Endodermal cell (in vitro differentiated cells): ENCODE measurements at places on chromosomes 13 and 19. TPM values are rescaled to one million over a fixed set of nuclear protein-coding genes. Genes with fewer than 3 reads are reported as not detected.

Gene CYP4F8
- not detected in 2 replicates for total RNA-seq

Gene ADM5
- 7.6 and 7.7 TPM in 2 replicates for total RNA-seq

Gene SYT3
- 1.2 to 2.8 TPM (median 1.7 TPM) in 3 replicates for total RNA-seq

Gene NFIC
- 3.9 to 5.5 TPM (median 5.2 TPM) in 3 replicates for total RNA-seq

Gene NXNL1
- total RNA-seq = not detected in 2 replicates

Gene TUBB4A
- total RNA-seq = 7.1 and 7.5 TPM in 2 replicates

Gene SMG9
- 39.4 and 44.6 TPM in 2 replicates for total RNA-seq

DNA sequence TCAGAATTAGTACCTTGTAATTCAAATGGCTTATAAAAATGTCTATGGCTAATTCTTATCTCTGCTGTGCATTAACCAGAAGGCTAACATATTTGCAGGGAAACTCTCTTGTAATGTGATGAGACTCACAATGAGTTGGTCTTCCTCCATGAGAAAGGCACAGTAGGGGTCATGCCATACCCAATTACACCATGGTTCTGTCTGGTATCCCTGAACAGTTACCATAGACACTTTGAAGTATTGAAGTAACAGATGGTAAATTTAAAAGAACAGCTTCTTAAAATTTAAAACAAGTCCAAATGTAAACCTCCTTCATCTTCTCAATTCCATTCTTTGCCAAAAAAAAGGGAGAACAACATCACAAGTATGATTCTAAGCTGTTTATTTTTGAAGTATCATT is 22.6 kb upstream of the SLAIN1 start:
- DNase-seq = no peak
- H3K27me3 ChIP-seq = no peaks in the 10 kb centered on the region
- no peak overlapping the region for H3K4me3 ChIP-seq
- no peaks in the 10 kb centered on the region for H3K4me1 ChIP-seq

- no peaks in the 10 kb centered on the region for H3K4me1 ChIP-seq
- H3K36me3 ChIP-seq = no peaks in the 10 kb centered on the region
- no peak overlapping the region for H3K27ac ChIP-seq
- DNase-seq = no peak
These were observed 455.7 kb downstream of the FGF9 start for GRCh38 chr13:22126433-22127021.

DNA sequence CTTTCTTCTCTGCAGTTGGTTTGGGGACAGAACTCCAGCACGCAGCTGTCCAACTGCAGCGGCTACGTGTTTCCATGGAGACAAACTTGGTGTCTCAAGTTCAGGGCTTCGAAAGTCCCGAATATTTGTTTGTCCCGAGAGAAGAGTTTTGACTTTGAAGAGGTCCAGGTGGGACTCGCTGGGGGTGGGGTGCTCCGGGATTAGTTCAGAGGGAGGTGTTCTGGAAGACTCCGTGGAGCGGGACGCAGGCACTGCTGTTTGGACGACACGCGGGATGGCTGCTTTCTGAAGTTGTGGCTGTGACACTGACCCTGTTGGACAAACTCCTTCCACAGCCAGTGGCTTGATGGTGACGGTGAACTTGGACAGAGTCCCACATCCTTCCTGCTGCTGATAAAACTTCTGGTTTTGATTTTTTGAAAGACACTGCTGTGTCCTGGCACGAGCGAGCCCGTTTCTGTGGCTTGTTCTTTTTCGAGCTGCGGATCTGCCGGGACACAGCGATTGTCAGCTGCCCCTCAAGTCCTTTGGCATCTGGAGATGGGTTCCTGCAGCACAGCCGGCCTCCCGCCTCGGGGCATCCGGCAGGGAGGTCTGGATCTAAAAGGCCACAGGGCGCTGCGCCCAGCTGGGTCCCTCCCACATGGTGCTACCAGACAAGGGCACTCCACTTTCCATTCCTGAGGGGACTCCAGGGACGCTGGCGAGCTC is 15.9 kb upstream of the RANBP3 start:
- no peak for DNase-seq
- H3K4me1 ChIP-seq = no peaks in the 10 kb centered on the region
- no peaks in the 10 kb centered on the region for H3K36me3 ChIP-seq
- no peak overlapping the region for H3K4me3 ChIP-seq
- no peak overlapping the region for H3K27ac ChIP-seq

DNA sequence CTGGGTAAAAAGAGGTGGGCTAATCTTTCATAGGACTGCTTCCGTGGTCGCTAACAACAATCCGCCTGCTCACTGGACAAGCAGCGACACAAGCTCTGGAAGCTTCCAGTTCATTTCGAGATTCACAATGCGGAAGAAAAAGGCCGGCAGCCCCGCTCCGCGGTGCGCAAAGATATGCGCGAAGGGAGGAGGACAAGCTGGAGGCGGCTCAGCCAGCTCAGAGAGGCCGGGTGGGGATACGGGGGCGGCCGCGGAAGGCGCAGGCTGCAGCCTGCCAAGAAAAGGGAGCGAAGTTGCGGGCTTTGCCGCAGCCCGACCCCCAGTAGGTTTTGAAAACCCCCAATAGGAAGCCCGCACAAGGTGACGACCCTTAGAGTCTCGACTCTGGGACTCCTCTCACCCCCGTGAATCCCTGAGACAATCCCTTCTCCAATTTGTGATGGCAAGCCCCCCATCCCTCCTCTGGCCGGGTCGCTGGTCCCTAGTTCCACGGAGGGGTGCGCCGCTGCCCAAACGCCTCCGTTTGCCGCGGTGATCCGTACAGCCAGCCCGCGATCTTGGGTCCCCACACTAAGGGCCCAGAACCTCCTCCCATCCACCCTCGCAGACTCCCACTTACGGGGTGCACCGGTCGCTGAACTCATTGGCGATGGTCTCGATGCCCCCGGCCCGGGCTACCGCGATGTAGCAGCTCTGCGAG is 697 bp downstream of the HSPH1 start:
- H3K4me3 ChIP-seq = peak overlapping the region; percentile 95
- H3K27ac ChIP-seq = peak overlapping the region; percentile 91
- no peaks in the 10 kb centered on the region for H3K4me1 ChIP-seq
- DNase-seq = peak; percentile 73

- H3K27me3 ChIP-seq = peaks cover 72% of the 10 kb centered on the region
- peak; percentile 89 for DNase-seq
- H3K27ac ChIP-seq = no peak overlapping the region
- no peaks in the 10 kb centered on the region for H3K36me3 ChIP-seq
These were observed 13.6 kb downstream of the C19orf25 start for GRCh38 chr19:1465191-1466016.

DNA sequence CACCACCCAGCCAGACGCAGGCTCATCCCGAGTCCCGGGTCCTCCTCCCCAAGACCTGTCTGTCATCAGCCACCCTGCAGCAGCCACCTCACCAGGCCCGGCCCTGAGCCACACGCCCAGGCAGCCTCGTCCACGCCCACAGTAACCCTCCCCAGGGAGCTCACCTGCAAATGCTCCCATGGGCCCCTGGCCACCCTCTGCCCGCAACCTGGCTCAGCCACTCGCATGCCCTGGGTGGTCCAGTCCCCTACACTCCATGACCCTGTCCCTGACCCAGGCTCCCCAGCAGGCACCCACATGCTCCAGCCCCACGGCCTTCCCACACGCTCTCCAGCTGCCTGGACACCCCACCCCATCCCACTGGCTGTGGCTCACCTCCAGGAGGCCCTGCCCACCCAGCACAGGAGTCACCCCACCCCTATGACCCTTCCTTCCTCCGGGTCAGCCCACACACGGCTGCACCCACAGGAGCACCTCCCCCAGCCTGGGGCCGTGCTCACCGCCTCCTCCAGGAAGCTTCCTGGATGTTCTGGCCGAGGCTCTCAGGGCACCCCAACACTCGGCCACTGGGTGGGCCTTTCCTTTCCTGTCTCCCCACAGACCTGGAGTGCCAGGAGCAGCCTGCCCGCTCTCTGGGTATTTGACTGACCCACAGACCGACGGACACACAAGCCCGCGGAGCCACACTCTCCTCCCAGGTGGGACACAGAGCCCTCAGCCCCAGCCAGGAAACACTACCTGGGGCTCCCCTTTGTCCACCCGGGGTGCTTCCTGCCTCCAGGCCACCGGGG is 3.6 kb downstream of the TMEM259 start:
- peaks cover 17% of the 10 kb centered on the region for H3K36me3 ChIP-seq
- no peak for DNase-seq
- peaks cover 13% of the 10 kb centered on the region for H3K4me1 ChIP-seq
- no peaks in the 10 kb centered on the region for H3K27me3 ChIP-seq

- no peaks in the 10 kb centered on the region for H3K27me3 ChIP-seq
- H3K36me3 ChIP-seq = no peaks in the 10 kb centered on the region
- H3K4me1 ChIP-seq = no peaks in the 10 kb centered on the region
- H3K4me3 ChIP-seq = no peak overlapping the region
These were observed 402.6 kb downstream of the SUCLA2 start for GRCh38 chr13:47598340-47598911.

DNA sequence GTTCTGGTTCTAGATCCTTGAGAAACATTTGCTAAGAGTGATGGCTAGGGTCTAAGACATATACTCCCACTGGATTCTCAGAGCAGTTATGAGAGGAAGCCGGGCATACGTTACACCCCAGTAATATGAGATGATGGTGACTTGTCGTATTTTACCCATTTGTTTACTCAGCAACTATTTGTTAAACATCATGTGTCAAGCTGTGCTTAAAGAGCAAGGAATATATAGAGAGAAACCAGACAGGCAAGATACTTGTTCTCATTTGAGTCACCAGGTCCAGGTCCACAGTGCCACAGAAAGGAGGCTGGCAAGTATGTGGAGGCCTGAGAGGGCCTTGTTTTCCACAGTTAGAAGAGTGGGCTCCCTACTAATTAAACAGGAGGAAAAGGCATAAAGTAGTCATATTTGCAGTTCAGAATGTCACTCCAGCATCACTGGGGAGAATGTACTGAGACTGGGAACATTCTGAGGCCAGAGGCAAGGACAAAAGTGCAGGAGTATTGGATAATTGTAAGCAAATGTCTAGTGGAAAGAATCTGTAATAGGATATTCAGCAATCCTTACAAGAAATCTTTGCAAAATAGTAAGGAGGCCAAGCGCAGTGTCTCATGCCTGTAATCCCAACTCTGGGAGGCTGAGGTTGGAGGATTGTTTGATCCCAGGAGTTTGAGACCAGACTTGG is 142.2 kb downstream of the IRS2 start:
- no peaks in the 10 kb centered on the region for H3K36me3 ChIP-seq
- DNase-seq = no peak
- H3K4me3 ChIP-seq = no peak overlapping the region
- H3K27me3 ChIP-seq = no peaks in the 10 kb centered on the region
- no peaks in the 10 kb centered on the region for H3K4me1 ChIP-seq

GRCh38 chr19:28633319-28634018 is 579.5 kb downstream of the UQCRFS1 start:
- H3K27me3 ChIP-seq = no peaks in the 10 kb centered on the region
- H3K4me1 ChIP-seq = no peaks in the 10 kb centered on the region
- H3K36me3 ChIP-seq = no peaks in the 10 kb centered on the region
- H3K4me3 ChIP-seq = no peak overlapping the region
- peak; percentile 90 for DNase-seq

DNA sequence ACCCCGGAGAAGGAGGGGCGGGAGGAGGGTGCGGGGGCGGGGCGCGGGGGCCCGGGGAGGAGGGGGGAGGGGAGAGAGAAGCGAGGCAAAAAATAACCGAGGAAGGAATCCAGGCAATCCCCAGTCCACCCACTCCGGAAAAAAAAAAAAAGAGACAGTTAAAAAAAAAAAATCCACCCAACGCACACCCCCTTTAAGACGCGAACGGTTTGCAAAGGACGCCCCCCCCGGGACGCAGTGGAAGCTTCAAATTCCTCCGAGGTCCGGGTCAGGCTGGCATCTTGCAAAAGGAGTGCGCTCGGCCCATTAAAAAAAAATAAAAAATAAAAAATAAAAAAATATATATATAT is at the start of gene CACNA1A:
Gene CACNA1A, minus strand, starts transcription at position 9 of the 350 bp plus-strand sequence. CDS start 255 bp downstream, outside the sequence.
- no peak within 1 kb of the TSS for H3K27ac ChIP-seq
- H3K4me3 ChIP-seq = peak within 1 kb of the TSS; percentile 66
- DNase-seq = no peak

- H3K4me1 ChIP-seq = peaks cover 5% of the 10 kb centered on the region
- H3K4me3 ChIP-seq = no peak overlapping the region
- no peaks in the 10 kb centered on the region for H3K36me3 ChIP-seq
- H3K27me3 ChIP-seq = no peaks in the 10 kb centered on the region
These were observed 103.4 kb upstream of the POSTN start for GRCh38 chr13:37701972-37702371.

GRCh38 chr13:27288392-27288791 is 17.8 kb downstream of the RASL11A start:
- no peaks in the 10 kb centered on the region for H3K36me3 ChIP-seq
- no peak overlapping the region for H3K4me3 ChIP-seq
- DNase-seq = no peak
- H3K27me3 ChIP-seq = no peaks in the 10 kb centered on the region
- H3K27ac ChIP-seq = no peak overlapping the region

- H3K36me3 ChIP-seq = no peaks in the 10 kb centered on the region
- H3K4me3 ChIP-seq = no peak overlapping the region
- DNase-seq = no peak
- no peaks in the 10 kb centered on the region for H3K4me1 ChIP-seq
- H3K27me3 ChIP-seq = no peaks in the 10 kb centered on the region
These were observed 121.7 kb upstream of the EDNRB start for GRCh38 chr13:78040205-78040830.

DNA sequence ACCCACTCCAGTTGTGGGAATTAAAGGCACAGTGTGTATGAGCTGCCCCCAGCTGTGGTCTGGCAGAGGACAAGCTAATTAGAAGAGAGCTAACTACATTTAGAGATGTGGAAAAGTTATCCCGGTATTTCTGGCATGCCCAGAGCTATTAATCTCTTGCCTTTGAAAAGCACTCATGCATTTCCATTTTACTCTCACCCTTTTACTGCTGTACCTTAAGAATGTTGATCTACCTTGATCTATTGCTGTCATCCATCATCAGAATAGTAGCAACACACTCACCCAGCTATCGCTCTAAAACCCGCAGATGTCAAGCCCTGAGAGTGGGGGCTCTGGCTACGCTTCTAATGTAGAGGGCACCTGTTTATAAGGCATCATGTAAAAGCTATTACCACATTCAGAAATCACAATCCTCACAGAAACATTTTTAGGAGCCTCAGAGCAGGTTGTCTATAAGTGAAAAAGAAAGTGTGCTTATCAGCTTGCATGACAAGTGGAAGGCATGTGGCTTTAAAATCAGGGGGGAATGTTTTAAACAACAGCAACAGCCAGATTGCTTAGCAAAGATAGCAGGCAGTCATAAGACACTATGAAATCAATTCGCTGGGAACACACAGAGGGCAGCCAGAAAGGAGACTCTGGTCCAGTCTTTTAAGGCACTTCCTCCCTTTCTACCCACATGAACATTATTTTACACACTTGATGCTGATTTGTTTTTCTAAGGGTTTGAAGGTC is 224.2 kb upstream of the IRS2 start:
- H3K36me3 ChIP-seq = no peaks in the 10 kb centered on the region
- H3K27me3 ChIP-seq = no peaks in the 10 kb centered on the region
- H3K4me1 ChIP-seq = no peaks in the 10 kb centered on the region
- no peak overlapping the region for H3K4me3 ChIP-seq
- no peak for DNase-seq
